ENCODE measurements at places on chromosomes 12 and 14.
A peak's percentile ranks its signal among the peaks of the same experiment; 100 is the strongest.

DNA sequence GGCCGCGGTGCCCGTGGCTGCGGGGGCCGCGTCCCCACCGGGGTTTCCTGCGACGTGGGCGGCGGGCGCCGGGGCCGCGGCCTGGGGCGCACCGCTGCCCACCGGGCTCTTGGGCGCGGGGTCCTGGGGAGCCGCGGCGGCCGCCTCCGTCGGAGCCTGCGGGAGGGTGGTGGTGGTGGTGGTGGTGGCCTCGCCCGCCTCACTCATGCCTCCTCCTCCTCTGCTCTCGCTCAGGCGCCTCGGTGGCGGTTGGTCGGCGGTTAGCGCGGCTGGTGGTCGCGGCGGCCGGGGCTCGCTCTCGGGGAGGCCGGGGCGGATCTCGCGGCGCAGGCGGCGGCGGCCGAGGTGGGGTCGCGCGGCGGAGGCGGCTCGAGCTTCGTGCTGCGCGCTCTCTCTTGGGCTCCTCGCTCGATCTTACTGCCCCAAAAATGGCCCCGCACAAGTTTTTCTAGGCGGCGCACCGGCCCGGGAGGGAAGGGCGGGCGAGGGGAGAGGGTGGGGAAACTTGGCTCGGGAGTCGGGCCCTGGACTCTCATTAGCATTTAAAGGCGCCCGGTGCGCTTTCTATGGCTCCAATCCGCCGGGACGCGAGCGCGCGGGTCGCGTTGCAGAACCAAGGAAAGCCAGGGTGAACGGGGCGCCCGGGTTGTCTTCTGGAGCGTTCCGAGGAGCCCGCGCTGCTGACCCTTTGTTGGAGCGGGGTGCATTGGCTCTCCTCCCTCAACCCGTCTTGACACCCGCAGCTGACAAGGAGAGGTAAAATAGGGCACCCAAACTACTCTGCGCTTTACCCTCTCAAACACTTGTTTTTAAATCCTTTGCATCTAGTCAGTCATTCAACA, at the start of gene YBX3:
YBX3 (minus strand) TSS at position 419 of the 842 bp plus-strand sequence; CDS start at position 207, 212 bp downstream.
- peak; percentile 68 for DNase-seq

DNA sequence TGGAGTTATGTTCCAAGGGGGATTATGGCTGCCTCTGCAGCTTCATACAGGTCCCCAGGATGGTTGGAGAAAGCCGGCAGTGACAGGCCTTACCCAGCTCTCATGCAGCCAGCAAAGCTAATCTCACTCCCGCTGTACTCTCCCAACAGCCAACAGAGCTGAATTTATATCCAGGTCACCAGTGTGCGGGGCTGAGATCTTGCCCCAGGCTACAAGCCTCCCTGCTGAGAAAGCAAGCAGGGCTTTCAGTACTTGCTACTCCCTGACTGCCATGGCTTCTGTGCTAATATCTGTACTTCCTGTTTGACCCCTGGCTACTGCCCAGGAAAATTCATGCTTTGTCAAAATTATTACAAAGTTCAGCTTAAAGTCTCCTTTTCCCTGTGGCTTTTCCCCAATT, 92.9 kb downstream of the ATP23 start:
- no peak for DNase-seq

GRCh38 chr14:99996951-99997571, 68.2 kb upstream of the EVL start:
- no peak for DNase-seq

DNA sequence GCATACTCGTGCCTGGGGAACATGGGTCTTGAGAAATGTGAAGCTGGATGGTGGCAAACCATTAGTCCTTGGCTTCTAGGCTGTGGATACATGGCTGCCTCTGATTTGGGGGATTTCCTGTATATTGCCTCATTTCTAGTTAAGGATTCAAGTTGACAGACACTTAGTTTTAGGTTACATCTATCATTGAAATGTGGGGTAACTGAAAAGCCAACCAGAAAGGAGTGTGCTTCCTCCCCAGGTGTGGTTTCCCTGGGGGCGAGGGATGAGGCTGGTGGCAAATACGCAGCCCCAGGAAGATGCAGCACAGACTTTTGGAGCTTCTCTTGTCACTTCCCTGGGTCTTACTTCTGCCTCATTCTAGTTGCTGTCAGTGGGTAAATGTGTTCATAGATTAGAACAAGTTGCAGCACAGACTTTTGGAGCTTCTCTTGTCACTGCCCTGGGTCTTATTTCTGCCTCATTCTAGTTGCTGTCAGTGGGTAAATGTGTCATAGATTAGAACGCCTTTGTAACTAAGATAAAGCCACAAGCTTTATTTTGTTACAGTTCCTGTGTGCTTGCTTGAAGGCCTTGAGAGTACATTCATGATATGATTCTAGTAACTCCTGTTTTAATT, 85.1 kb downstream of the BORCS5 start:
- DNase-seq: no peak

GRCh38 chr12:132071040-132071810, 72.9 kb downstream of the DDX51 start:
- no peak for DNase-seq

DNA sequence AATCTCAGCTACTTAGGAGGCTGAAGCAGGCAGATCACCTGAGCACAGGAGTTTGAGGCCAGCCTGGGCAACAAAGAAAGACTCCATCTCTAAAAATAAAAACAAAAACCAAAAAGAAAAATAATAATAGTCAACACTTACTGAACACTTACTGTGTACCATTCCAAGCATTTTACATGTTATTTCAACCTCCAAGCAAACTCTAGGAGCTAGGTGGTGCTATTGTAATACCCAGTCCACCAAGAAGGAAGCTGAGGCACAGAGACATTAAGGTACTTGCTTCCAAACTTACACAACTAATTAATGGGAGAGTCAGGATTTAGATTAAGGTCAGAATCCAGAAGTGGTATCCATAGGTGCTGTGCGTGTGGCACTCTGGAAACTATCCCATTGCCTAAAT, 13.7 kb upstream of the OR6J1 start:
- DNase-seq: peak; percentile 25

DNA sequence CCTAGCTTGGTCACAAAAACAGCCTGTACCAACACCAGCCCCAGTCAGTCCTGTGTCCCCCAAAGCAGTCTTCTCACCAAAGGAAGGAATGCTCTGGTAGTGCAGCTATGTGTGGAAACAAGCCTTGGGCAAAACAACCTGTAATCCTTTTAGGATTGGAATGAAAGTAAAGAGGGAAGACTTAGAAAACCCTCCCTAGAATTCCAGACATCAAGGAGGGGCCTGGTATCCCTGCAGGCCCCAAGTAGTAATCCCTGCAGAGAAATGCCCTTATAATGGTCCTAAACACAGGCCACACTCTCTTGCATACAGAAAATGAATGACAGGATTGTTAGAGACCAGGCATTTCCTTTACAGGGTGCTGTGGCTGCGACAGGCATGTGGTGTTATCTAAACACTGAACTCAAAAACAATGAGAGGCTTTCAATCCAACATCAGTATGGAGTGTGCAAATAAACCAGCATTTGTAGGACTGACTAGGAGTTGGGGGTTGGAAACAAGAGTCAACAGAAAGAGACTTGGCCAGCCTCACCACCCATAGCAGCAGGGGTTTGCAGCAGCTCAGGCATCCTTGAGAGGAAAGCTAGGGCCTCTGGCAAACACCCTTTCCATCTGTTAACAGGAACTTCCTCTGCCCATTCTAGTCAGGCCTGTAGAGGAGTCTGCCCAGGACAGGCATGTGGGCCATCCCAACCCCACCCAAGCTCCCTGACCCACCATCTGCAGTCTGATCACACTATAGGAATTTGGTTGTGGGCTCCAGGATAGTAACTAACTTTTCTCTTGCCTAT, 59.1 kb downstream of the DCAF5 start:
- DNase-seq: peak; percentile 78

DNA sequence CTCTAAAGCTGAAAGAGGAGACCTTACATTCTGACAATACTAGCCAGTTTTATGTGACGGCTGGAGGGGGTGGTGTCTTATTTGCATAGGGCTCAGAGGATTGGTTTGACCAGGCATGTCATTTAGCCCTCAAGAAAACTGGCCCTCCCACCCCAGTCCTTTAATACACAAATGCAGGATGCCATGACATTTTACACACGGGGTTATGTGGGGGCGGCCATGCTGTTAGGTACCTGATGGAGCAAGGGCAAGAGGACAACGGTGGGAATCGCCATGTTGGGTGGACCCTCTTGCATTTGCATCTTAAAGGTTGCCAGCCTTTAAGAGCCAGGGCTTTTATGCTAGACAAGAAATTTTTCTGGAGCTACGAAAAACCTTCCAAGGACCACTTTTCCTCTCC, 23.3 kb downstream of the MDM2 start:
- no peak for DNase-seq

DNA sequence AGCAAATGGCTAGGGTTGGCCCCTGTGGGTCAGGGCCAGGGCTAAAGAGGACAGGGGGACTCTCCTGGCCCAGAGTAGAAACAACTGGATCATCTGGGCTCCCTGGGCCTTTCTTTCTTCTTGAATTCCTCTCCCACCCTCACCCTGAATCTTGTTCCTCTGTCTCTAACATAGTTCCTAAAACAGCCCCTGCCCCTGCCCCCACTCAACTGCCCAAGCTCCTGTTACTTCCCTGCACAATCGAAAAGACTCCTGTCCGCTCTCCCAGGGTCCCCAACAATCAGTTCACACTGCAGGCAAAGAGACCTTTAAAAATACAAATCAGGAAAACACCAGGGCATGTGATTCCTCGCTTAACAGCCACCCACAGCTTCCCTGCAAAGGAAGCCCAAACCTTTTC, 18.0 kb upstream of the ANKRD33 start:
- no peak for DNase-seq

DNA sequence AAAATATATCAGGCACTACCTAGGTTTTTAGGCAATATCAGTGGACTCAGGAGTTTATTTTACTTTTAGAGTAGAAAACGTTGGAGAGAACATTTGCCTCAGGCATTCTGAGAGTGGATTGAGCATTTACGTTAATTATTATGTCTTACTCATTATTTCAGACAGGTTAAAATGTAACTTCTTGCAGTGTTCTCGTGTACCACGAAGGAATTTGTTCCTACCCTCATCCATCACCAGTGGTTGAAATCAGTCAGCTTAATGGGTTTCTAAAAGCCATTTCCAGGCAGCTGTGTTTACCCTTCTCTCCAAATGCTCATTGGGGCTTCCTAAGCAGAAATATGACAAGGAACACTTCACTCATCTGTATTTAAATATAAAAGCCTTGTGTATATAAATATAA, 9.1 kb upstream of the LDHB start:
- peak; percentile 44 for DNase-seq

DNA sequence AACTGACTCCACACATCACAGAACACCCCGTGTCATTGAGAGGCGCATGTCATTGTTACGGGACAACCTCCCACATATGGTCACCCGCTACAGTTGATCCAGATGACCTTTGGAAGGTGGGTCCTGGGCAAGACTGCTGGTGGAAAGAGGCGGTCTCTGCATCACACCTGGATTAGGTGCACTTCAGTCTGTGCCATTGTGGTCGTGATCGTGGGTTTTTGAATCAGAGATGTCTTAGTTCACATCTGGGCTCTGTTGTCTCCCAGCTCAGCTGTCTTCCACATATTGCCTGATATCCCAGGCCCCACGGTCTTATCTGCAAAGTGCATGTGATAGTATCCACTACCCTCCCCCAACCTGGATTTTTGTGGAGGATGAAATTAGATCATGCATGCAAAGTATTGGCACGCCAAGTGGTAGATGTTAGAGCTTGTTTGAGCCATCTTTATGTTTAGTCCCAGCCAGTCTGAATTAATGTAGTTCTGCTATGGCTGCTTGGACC, 208.7 kb upstream of the FOXN3 start:
- DNase-seq: no peak

- DNase-seq: peak; percentile 22
Observed at GRCh38 chr14:68694516-68695235, 98.2 kb downstream of the ZFP36L1 start.

Measured in H4 (cell line).